ENCODE measurements at places on chromosomes 5 and 9.

GRCh38 chr5:3194271-3194670 lies 401.4 kb upstream of the IRX1 start:
- DNase-seq = no peak

GRCh38 chr9:23702311-23702922 lies 123.6 kb downstream of the ELAVL2 start:
- no peak for DNase-seq

GRCh38 chr5:58317009-58317408 lies 142.9 kb downstream of the PLK2 start:
- no peak for DNase-seq

DNA sequence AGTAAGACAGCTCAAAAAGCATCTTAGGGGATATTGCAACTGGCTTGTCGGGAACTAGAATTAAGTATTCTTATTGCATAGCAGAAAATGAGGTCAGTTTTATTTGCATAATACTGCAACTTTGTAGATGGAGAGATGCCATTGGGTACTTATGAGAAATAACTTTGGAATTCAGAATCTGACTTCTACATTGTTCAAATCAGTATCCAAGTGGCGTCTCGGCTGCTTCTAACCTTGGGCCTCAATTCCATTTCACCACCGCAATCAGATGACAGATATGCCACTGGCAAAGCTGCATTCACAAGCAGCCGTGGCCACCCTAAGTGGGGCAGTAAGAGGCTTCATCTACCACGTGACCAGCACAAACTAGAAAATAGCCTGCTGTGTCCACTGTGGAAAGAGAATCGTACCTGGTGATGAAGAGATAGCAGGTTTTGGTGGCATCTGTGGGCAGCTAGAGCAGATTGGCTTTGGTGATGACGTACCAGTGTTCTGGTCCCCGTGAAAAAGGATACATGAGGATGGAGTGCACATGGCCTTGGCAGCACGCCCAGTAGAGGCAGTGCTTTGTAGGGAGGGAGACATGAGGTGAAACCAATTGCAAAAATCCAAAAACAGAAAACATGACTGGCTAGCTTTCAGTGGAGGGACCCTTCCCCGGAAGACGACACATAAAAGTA lies 116.6 kb downstream of the KLHL3 start:
- no peak for DNase-seq

GRCh38 chr9:130041648-130042405 lies 1.2 kb downstream of the FNBP1 start:
- no peak for DNase-seq

DNA sequence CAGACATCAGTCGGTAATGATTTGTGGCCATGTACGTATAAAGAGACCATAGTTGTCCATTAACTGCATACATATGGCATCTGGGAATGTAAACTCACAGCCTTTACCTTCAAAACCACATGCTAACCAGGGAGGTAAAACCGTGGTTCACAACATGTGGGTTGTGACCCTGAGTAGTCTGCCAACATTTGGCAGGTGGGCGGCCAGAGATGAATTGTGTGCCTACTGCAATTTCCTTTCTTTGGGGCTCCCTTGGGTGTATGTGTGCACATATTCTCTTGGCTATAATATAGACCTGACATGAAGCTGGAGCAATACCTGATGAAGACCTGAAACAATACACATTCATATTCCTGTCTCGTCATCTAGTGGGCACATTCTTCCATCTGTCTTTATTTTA lies 396.0 kb downstream of the MLLT3 start:
- no peak for DNase-seq

GRCh38 chr5:9644630-9645029 lies 14.5 kb upstream of the TAS2R1 start:
- no peak for DNase-seq

GRCh38 chr5:58135571-58136335 lies 324.1 kb downstream of the PLK2 start:
- DNase-seq = no peak

- peak; percentile 3 for DNase-seq
These were observed 204.9 kb downstream of the CHSY3 start for GRCh38 chr5:130109152-130109551.

GRCh38 chr5:148457183-148457620 lies 73.4 kb downstream of the FBXO38 start:
- no peak for DNase-seq

DNA sequence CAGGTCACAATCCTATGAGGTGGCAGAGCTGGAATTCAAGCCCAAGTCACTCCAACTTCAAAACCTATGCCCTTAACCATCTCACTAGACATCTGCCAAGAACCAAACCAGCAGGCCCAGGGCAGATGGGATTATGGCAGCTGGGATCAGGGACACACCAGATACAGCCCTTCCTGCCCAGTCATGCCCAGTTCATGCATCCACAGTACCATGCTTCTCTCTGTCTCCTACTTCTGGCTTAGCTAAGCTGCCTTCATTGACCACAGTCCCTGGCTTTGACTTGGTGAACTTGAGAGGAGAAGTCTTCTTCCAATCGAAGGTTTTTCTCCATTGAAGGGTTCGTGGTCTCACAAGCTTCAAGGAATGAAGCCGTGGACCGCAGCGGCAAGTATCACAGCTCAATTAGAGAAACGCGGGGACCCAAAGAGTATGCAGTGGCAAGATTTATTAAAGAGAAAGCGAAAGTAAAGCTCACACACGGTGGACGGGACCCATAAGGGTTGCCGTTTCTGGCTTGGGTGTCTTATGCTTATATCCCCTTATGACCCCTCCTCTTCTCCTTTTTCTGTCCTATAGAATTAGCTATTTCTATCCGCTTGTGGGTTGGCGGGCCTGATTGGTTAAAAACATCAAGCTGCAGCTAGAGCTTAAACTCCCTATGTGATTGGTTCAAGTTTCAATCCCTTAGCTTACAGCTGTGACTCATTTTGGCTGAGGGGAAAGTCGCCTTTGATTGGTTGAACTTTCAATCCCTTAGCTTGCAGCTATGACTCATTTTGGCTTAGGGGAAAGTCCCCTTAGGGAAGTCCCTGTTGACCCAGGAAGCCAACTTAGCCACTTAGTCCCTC lies 101.2 kb downstream of the TRIM36 start:
- DNase-seq = no peak

DNA sequence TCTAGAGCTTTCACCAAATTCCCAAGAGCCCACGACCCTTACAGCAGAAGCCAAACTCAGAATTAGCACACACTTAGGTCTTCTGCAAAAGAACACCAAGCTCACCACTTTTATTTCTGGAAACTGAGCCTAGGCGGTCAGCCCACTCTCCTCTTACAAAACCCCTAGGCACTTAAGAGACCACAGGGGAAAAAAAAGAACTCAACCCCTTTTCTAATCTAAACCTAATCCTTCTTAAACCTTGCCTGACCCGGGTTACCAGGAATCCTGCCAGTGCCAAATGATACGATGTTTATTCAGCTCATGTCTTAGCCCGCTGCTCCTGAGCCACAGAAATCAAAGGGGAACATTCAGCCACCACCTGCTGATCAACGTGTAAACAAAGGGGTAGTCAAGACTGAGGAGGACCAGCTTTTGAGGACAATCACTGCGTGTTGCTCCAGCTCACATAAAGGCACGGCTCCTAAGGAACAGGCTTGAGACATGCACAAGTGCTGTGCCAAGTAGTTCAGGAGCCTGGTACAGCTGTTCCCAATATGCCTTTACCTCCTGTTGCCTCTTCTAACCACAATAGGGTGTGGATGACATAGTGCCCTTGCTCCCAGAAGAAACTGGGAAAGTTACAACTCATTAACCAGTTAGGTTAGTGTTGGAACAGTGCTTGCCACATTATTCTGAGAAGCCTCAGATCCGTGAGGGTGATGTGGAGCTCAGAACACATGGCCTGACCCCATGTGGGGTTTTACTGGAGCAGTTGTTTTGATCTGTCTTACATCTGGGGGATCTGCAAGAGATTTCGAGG lies 49.3 kb downstream of the ZFAND5 start:
- no peak for DNase-seq

GRCh38 chr9:112913326-112913725 lies 22.6 kb upstream of the SLC46A2 start:
- no peak for DNase-seq

DNA sequence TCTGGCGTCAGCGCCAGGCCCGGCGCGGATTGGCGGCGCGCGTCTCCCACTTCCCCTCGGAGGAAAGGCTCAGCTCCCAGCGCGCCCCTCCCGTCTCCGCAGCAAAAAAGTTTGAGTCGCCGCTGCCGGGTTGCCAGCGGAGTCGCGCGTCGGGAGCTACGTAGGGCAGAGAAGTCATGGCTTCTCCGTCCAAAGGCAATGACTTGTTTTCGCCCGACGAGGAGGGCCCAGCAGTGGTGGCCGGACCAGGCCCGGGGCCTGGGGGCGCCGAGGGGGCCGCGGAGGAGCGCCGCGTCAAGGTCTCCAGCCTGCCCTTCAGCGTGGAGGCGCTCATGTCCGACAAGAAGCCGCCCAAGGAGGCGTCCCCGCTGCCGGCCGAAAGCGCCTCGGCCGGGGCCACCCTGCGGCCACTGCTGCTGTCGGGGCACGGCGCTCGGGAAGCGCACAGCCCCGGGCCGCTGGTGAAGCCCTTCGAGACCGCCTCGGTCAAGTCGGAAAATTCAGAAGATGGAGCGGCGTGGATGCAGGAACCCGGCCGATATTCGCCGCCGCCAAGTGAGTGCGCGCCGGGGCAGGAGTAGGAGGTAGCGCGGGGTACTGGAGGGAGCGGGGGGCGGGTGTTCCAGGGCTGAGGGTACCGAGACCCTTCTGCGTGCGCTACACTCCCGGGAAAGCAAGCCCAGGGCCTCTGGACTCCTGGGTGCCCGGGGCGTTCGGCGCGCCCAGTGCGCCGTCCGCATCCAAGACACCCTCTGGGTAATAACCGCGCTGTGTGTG lies at the start of gene MSX2:
MSX2 (plus strand) TSS at position 99 of the 777 bp plus-strand sequence; CDS start at position 177, 78 bp downstream.
- peak; percentile 68 for DNase-seq

- DNase-seq = no peak
These were observed 190.5 kb upstream of the OR13F1 start for GRCh38 chr9:104313396-104314110.

DNA sequence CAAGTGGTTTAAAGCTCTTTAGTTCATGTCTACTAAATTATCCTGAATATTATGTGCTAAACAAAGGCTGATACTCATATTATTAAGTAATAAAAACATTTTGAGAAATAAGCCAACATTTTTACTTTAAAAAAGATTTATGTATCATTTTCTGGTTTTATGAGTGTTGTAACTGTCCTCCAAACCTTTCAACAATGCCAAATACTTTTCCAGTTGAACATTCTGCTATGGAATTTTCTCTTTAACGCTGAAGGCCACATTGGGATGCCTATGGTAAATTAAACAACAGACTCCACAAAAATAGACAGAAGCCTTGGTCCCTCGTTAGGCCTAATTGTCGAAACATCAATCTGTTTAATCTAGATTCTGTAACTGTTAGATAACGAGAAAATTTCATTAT lies 131.3 kb downstream of the GLIS3 start:
- DNase-seq = no peak

- DNase-seq = no peak
These were observed 69.8 kb upstream of the TNFSF8 start for GRCh38 chr9:115000217-115000639.

DNA sequence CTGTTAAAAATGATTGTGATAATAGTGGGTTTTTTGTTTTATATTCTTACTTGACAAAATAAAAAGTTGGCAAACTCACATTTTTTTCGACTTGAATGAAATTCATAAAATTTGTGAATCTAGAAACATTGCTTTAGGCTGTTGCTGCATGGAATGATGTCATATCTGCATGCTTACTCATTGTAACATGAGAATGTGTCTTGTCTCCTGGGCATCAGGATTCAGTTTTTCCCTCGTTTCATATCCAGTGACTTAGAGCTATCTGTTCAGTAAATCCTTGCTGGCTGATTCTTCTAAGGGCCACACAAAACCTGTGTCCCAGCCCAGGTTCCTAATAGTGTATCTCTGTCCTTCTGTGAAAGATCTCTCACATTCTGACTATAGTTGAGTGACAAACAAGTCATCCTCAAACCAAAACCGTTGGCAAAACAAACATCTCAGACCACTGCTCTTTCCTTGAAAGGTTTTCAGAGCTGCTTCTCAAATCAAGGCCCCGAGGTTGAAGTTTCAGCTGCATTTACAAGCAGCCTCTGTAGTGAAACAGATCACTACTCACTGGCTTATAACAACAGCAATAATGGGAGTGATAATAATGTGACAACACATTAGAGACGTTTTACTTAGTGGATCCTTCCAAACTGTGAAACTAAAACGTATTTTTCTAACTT lies 95.0 kb downstream of the NPR3 start:
- DNase-seq = no peak

- no peak for DNase-seq
These were observed 154.9 kb upstream of the ABCA1 start for GRCh38 chr9:105082843-105083242.

- DNase-seq = no peak
These were observed 96.5 kb downstream of the DAPK1 start for GRCh38 chr9:87594194-87594593.

DNA sequence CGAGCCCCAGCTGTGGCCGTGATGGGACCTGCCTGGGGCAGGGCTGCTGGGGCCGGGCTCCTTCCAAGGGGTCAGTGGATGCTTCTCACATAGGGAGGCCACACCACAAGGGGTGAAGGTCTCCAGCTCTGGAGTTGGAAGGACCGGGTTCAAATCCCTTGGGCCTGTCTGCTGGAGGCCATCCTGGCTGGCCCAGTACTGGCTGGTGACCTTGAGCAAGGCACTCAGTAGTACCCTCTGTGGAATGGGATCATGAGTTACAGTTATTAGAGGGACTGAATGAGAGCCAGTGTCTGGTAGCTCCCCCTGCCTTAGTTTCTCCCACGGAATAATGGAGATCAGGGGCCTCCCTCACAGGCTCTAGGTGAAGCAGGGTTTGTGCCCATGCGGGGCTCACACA lies 58.3 kb downstream of the LMX1B start:
- no peak for DNase-seq

DNA sequence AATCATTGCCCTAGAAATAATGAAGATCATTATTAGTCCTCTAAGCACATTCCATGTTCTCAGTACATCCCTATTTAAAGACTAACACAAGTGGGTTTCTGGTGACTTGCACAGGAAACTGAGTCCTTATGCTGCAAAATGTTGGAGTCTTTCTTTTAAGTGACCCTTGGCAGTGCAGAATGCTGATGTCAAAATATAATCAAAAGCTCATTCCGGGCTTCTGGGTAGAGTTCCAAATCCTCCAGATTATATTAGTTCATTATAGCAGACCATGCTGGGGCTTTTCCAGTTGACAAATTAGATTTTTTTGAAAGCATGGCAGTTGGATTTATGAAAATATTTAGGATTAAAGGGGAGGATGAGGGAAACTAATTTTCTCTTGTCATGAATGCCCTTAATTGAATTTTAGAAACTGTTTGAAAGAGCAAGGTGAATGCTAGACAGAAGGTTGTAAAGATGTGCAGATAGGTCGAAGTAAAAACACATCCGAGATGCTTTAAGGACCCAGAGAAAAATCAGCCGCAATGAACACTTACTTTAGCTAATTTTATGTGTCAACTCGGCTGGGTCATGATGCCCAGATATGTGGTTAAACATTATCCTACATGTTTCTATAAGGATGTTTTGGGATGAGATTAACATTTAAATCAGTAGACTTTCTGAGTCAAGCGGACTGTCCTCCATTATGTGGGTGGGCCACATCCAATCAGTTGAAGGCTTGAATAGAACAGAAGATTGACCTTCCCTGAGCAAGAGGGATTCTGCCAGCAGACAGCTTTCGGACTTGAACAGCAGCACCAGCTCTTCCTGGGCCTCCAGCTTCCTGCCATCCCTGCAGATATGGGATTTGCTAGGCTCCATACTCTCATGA lies 88.7 kb downstream of the DAP start:
- DNase-seq = no peak

Data from epithelial cell of prostate (primary cell).